ENCODE measurements at places on chromosomes 1 and 21. TPM values are rescaled to one million over a fixed set of nuclear protein-coding genes. Genes with fewer than 3 reads are reported as not detected.

Gene ERVH48-1
- not detected for total RNA-seq

Gene UBQLN4
- 20.5 TPM for total RNA-seq

Gene OLFML2B
- total RNA-seq: 1.9 TPM

Gene CAPN9
- not detected for total RNA-seq

Gene RNU1-3
- total RNA-seq: 3,377 TPM

Gene PSRC1
- 0.70 TPM for total RNA-seq

Gene SPRR1B
- total RNA-seq: not detected

Gene OR2AK2
- total RNA-seq: not detected

Data from right lobe of liver (tissue), 6 donors.